Breast epithelium (tissue), 4 donors: ENCODE measurements at places on chromosomes 7 and 10. TPM values are rescaled to one million over a fixed set of nuclear protein-coding genes. Genes with fewer than 3 reads are reported as not detected.

- no peaks in the 10 kb centered on the region for H3K27me3 ChIP-seq
- no peaks in the 10 kb centered on the region for H3K36me3 ChIP-seq
- H3K4me3 ChIP-seq: no peak overlapping the region
- H3K4me1 ChIP-seq: no peaks in the 10 kb centered on the region
Measured at GRCh38 chr7:24764972-24765744, 7.9 kb upstream of the GSDME start.

- no peaks in the 10 kb centered on the region for H3K27me3 ChIP-seq
- no peaks in the 10 kb centered on the region for H3K4me1 ChIP-seq
- DNase-seq: no peak
- no peak overlapping the region for H3K4me3 ChIP-seq
- H3K27ac ChIP-seq: no peak overlapping the region
Measured at GRCh38 chr7:12826079-12826478, 138.6 kb downstream of the ARL4A start.

- H3K4me1 ChIP-seq: no peaks in the 10 kb centered on the region
- DNase-seq: no peak
- H3K27ac ChIP-seq: no peak overlapping the region
- H3K36me3 ChIP-seq: no peaks in the 10 kb centered on the region
- H3K4me3 ChIP-seq: no peak overlapping the region
Measured at GRCh38 chr10:17838080-17838648, 29.0 kb downstream of the MRC1 start.

- no peaks in the 10 kb centered on the region for H3K27me3 ChIP-seq
- no peak overlapping the region for H3K27ac ChIP-seq
- H3K36me3 ChIP-seq: no peaks in the 10 kb centered on the region
- no peaks in the 10 kb centered on the region for H3K4me1 ChIP-seq
- DNase-seq: no peak
- H3K4me3 ChIP-seq: no peak overlapping the region
Measured at GRCh38 chr7:936386-937054, 18.0 kb downstream of the ADAP1 start.

DNA sequence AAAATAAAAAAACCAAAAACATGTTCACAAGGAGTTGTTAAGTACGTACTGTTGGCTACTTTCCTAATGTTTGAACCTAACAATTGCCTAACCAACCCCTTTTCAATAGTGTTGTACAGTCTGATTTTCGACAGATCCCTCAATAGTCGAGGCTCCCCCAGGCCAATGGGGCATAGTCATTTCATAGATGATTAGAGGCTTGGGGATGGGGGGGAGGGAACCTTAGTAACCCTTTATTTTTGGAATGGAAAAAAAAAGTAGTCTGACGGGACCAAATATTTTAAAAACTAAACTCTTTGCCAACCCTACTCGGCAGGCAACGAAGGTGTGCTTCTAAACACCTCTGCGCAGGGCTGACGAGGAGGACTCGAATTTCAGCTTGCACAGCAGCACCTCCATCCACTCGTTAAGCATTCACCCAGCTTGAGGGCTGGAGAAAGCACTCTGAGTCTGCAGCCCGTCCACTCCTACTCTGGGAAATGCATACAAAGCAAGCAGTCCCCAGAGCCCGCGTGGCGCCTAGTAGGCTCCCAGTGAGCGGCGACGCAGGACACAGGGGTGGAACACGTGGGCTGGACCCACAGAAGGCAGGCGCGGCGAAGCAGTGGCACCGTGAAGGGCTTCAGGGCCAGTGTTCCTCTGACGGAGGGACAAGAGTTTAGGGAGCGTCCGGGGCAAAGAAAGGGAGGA is 899 bp downstream of the PUS7 start:
- H3K4me3 ChIP-seq: peak overlapping the region; percentile 96
- H3K27ac ChIP-seq: peak overlapping the region; percentile 83
- no peaks in the 10 kb centered on the region for H3K4me1 ChIP-seq
- no peaks in the 10 kb centered on the region for H3K27me3 ChIP-seq

- H3K4me1 ChIP-seq: no peaks in the 10 kb centered on the region
- H3K27me3 ChIP-seq: no peaks in the 10 kb centered on the region
- no peak overlapping the region for H3K4me3 ChIP-seq
- H3K36me3 ChIP-seq: no peaks in the 10 kb centered on the region
- no peak overlapping the region for H3K27ac ChIP-seq
- DNase-seq: no peak
Measured at GRCh38 chr7:85828614-85829013, 641.8 kb upstream of the SEMA3D start.

The FEZF1 gene
- not detected for total RNA-seq

The PSMC2 gene
- 114 TPM for total RNA-seq

The KCNIP2 gene
- 90.4 TPM for total RNA-seq

The TRPV5 gene
- 0.15 TPM for total RNA-seq
